CD4-positive, alpha-beta T cell treated with Interleukin-4 for 1 hour (primary cell): ENCODE measurements at places on chromosomes 7 and 10.

DNA sequence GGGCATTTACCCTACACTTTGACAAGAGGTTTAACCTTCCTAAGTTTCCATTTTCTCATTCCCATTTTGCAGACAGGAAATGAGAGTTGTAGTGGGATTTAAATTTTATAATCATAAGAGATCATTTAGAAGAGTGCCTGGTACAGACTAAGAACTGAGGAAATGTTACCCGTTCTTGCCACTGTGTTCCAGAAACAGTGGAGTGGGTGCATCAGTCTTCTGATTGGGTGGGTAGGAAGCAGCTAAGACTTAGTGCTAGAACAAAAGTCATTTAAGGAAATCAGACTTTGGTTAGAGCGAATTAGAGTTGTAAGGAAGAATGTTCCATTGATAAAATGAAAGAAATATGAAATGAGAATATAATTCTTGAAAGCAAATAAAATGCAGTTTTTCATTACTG lies 8.4 kb upstream of the SYPL1 start:
- DNase-seq = no peak

- no peak for DNase-seq
These were observed 3.5 kb downstream of the STK17A start for GRCh38 chr7:43586251-43586900.

- no peak for DNase-seq
These were observed 127.3 kb downstream of the TRIL start for GRCh38 chr7:28830846-28831245.

GRCh38 chr10:56782503-56782902 lies 421.4 kb upstream of the ZWINT start:
- no peak for DNase-seq

GRCh38 chr7:133830081-133830480 lies 297.1 kb upstream of the LRGUK start:
- no peak for DNase-seq
